ENCODE measurements at places on chromosomes 13 and 19.

GRCh38 chr13:66482836-66483235 lies 747.3 kb downstream of the PCDH9 start:
- H3K36me3 ChIP-seq: no peaks in the 10 kb centered on the region
- no peaks in the 10 kb centered on the region for H3K4me1 ChIP-seq
- DNase-seq: no peak
- H3K27me3 ChIP-seq: no peaks in the 10 kb centered on the region

- no peak overlapping the region for H3K27ac ChIP-seq
- no peaks in the 10 kb centered on the region for H3K27me3 ChIP-seq
- DNase-seq: no peak
- H3K36me3 ChIP-seq: no peaks in the 10 kb centered on the region
- H3K4me1 ChIP-seq: no peaks in the 10 kb centered on the region
- no peak overlapping the region for H3K4me3 ChIP-seq
Measured at GRCh38 chr13:91072486-91072885, 275.0 kb upstream of the MIR17HG start.

DNA sequence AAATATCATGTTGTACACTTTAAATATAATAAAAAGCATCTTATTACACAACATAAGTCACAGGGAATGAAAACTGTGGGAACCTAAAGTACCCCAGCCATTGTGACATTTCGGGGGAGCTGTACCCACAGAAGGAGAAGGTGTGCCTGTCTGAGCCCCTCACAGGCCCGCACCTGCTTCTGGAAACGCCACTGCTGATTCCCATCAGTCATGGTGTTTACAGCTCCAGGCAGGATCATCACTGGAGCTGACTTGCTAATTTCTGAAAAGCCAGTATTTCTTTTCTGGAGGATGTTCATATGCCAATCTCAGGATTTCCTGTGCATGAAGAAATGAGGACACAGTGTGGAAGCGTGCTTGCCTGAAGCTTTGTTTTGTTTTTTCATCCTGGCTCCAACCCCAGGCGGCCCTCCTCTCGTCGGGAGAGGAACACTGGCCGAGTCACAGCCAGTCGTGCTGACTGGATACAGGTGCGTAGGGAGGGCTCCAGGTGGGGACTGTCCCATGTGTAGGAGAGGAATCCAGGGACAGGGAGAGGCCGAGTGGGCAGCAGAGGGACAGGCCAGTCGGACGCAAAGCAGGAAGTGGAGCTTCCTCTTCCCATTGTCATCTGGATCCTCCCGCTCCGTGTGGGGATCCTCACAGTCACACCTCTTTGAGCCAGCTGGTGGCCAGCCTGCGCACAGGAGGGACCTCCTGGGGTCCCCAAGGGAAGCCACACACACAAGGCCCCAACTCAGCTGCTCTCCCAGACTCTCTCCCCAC lies 4.2 kb upstream of the ATP12A start:
- DNase-seq: no peak
- H3K4me3 ChIP-seq: no peak overlapping the region

DNA sequence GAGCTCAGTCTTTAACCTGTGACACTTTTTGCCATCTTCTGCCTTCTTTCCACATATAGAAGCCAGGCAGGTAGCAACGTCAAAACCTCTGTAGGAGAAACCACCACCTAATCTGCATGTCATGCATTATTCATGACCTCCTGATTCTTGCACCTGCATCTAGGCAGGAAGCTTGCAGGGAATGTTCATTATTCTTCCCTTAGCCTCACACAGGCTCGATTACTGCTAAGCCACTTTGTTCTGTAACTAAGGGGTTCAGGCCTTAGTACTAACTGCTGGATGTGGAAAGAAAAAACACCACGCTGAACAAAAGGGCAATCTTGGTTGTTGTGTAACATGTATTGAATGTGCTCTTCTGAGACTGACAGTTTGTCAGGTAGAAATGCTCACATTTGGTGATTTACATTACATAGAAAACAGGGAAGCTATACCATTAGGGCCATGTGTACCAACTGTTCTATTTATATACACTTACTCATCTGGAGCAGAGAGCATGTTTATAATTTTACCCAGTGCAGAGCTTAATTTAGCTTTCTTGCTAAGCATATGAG lies 366.9 kb downstream of the KLF12 start:
- H3K27me3 ChIP-seq: no peaks in the 10 kb centered on the region
- no peak for DNase-seq
- H3K27ac ChIP-seq: peak overlapping the region; percentile 65
- H3K4me1 ChIP-seq: peaks cover 21% of the 10 kb centered on the region

DNA sequence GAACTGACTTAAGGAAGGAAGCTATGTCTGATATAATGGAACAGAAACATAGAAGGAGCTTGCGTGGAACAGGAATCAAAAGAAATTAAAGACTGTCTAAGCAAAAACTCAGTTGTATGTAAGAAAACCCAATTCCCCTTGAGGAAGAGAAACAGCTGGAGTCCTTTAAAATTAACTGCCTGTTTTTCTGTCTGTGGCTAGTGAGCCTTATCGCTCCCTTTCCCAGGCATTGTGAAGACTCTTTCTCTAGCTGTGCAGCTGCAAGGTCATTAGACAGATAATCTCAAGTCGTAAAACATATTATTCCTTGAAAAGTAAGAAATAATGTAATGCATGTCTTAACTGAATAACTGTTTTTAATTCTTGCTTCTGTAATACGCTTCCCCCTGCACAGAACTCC lies 39.7 kb upstream of the IGSF23 start:
- DNase-seq: no peak
- no peaks in the 10 kb centered on the region for H3K27me3 ChIP-seq
- H3K27ac ChIP-seq: no peak overlapping the region
- no peaks in the 10 kb centered on the region for H3K36me3 ChIP-seq
